ENCODE measurements at places on chromosomes 2 and 18.

GRCh38 chr2:152497481-152498052, 162.6 kb downstream of the FMNL2 start:
- DNase-seq, result no peak

DNA sequence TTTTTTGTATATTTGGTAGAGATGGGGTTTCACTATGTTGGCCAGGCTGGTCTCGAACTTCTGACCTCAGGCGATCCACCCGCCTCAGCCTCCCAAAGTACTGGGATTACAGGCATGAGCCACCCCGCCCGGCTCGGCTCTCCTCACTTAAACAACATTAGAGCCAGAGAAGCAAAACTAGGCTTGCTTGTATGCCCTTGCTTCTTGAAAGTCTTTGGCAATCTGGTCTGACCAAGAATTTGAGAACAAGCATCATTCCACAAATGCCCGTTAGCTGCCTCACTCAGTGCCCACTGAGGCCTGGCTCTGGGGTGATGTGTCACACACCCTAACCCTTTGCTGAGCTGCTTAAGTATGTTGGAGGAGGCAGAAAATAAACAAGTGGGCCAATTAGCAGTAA, 33.5 kb downstream of the SOWAHC start:
- DNase-seq, result no peak

DNA sequence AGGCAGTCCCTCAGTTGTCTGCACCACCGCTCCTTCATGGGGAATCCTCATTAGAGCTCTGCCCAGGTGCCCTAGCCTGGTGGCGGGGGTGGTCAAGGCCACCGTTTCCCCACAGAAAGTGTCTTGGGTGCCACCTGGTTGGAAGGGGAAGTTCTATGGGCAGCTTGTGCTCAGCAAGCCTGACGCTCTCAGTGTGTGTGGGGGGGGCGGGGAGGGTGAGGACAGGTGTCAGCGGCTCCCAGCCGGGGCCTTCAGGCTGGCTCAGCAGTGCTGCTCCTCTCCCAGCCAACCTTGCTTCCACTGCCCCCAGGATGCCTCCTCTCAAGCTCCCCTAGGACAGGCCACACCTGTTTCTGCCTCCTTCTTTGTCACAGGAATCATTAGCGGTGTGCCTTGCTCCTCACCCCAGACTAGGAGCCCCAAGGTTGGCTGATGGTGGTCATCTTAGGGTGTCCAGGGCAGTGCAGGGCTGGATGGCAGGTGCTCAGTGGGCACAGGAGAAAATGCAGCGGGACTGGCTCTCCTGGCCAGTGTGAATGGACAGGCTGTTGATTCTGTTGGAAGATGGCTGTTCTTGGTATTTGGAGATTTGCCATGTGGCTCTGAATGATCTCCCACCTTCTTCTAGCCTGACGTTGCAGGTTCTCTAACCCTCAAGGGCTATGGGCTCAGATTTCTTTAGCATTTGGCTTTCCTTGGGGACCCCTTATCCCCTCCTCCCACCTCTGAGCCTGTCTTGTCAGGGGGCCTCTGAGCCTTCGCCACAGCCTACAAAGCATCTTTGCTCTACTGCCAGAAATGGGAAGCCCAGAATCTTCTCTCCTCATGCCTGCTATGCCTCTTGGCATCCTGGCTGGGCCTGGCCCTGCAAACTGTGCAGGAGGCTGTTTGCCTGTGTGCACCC, 185.8 kb upstream of the HS6ST1 start:
- DNase-seq, result no peak

DNA sequence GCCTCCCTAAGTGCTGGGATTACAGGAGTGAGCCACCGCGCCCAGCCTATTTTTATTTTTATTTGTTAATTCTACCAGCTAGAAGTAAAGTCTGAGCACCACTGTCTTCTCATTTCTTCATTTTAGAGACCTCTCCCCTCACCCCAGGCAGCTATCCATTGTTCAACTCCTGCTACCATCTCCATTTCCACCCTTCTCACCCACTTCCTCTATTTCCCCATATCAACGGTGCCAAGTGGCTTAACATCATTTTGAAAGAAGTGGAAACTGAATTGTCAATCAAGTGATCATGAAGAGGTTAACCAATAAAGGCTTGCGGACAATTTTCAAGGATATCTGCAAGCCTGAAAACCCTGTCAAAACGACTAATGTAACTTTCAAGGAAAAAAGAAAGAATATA, 323.1 kb downstream of the NBAS start:
- no peak for DNase-seq

- no peak for DNase-seq
These were observed 30.1 kb downstream of the RBKS start for GRCh38 chr2:27860111-27860510.

DNA sequence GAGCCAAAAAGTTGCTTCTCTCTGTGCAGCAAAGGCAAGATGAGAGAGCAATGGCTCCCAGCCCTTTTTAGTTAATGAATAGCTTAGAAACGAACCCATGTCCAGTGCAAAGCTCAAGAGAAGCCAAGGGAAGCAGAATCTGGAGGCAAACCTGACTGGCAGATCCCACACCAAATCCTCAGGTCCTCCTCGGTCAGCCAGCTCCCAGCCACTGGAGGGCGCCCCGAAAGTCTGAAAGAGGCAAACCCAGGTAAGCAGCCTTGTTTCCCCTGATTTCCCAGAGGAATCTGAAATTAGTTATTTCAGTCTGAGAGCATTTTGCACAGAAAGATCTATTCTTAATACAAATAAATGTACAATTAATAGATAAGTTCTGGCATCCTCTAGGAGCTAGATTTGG, 71.3 kb upstream of the PID1 start:
- DNase-seq, result no peak

- no peak for DNase-seq
These were observed 51.7 kb upstream of the ACVR2A start for GRCh38 chr2:147792966-147793617.

DNA sequence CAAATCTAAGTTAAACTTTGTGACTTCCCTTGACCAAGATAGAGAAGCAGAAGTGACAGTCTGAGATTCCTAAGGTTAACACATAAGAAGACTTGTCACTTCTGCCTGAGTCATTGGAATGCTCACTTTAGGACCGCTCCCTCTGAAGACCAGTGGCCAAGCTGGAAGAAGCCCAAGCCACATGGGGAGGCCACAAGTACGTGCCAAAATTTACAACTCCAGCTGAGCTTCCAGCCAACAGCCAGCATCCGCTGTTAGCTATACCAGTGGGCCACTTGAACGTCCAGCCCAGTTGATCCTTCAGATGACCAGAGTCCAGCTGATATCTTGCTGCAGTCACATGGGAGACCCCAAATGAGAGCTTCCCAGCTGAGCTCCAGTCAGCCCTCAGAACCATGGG, 18.1 kb upstream of the ANTXR1 start:
- DNase-seq, result no peak

GRCh38 chr2:16201848-16202247, 261.5 kb downstream of the MYCN start:
- no peak for DNase-seq

GRCh38 chr2:2580341-2580740, 249.3 kb upstream of the MYT1L start:
- no peak for DNase-seq

DNA sequence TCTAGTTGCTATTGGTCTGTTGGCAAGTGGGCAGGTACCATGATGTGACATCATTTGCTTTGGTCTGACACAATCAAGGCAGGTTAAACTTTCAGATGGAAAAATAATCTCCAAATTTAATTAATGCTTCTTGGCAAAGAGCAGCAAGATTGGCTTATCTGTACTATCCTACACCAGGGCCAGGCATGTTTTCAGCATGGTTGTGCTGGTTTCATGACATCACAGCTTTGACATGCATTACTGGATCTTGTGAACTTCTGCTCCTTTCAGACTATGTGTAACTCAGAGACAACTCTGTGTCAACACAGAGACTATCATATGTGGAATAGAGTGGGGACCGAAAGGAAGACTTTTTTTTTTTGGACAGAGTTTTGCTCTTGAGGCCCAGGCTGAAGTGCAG, 520.5 kb downstream of the TDRD15 start:
- DNase-seq, result no peak

GRCh38 chr2:6421138-6421730, 444.5 kb downstream of the CMPK2 start:
- no peak for DNase-seq

DNA sequence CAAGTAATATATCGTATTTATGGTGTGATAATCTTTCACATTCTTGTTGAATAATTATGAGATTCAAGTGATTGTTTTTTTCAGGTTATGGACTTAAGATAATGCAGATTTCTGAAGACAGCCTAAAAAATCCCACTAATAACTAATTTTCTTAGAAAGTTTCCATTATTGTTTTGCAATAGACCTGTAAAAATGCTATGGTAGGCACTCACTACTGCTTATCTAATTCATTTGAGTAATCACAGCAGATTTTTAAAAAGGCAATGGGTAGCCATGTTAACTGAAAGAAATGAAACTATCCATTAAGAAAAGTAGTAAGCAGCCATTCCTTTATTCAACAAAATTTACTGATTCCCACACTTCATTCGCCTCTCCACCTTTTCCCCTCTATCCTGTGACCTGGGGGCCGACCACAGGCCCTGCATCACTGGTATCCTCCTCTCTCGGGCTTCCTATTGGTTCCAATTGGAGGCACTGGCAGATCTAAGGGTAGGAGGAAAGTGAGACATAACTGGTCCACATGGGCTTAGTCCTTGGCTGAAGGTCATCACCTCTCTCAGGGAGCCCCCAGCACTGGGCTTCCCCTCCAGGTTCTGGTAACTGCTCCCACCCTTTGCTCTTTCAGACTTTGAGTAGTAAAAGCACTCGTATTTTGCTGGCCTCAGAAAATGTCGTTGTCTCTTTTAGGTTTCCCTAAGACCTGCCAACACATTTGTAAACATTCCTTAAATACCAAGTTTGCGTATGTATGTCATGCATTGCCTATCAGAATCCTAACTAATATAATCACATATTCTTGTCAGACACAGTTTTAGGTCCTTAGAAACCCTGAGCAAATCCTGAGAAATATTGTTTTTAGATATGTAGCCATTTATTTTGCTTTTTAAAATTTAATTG, 18.5 kb downstream of the RBMS1 start:
- DNase-seq, result no peak

GRCh38 chr2:37617119-37617892, 54.1 kb downstream of the CDC42EP3 start:
- no peak for DNase-seq

- DNase-seq, result no peak
These were observed 165.4 kb downstream of the MYCN start for GRCh38 chr2:16105669-16106281.

DNA sequence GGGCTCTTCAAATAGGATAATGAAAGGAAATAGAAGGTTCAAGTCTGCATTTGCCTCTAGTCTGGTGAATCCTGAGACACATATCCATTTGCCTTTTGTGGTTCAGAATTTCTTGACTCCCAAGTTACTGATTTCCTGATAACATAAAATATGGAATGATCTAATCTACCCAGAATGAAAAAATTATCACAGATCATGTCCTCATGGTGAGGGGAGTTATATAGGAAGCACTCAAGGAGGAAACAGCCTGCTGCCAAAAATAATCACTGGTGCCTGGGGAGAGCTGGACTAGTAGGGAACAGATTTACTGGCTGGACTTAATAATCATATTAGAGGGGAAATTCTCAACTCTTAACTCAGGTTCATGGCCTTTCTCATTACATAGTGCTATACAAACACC, 95.5 kb upstream of the STK17B start:
- no peak for DNase-seq

DNA sequence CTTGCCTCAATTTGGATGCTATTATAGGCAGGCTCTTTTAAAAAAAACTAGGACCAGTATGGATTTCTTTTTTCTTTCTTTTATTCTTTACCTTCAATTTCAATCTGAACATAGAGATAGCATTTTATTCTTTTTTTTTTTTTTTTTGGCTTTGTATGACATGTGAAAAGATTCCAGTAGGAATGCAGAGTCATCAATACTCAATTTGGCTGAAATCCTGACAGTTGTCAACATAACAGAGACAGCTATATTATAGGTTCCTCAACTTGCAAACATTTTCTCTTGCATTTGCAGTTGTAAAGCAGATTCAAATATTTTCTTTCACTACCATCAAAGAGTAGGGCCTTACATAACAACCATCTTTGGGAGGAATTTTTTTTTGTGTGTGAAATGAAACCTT, 334.4 kb downstream of the LRP1B start:
- DNase-seq, result no peak

DNA sequence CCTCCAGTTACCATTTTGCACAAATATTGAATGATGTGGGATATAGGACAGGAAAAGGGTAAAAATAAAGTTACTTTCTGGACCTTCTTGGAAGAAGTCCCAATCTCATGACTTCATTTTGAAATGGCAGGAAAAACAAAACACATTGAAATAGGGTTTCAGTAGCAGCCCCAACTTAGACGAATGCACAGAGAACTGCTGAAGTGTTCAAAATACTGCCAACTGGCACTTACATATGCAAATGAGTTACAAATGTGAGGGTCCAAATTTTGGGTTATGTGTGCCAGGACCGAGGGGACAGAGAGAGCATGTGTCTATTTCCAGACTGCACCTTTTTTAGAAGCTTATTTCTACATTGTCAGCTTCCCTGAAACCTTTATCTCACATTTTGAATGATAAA, 112.9 kb upstream of the CCDC68 start:
- no peak for DNase-seq

DNA sequence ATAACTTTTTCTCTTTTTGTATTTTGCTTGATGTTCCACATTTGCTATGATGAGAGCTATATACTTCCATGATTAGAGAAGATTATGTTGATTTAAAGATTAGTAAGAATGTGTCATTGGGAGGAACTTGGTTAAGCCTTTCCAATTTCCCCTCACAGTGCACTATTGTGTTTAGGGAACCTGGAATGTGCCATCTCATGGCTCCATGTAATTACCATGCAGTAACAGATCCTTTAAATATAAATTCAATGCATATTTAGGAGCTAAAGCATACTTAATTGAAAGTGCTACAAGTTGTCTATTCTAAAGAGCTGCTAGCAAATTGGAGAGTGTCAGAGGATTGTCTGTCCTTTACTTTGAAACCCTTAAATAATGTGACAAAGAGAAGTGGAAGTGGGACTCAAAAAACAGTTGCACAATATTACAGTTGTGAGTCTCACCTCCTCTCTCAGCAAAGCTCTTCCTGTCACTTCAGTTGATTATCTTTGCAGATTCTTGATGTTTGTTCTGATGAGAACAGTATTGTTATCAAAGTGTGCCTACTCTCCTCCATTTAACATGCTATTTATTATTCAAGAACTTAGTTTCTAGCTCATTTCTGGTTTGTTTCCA, 1162.7 kb upstream of the ZEB2 start:
- DNase-seq, result no peak

- DNase-seq, result no peak
These were observed 193.5 kb upstream of the CHST9 start for GRCh38 chr18:27378431-27379095.

GRCh38 chr2:133739039-133739438, 170.8 kb upstream of the NCKAP5 start:
- no peak for DNase-seq
